ENCODE measurements at places on chromosomes 7 and 10.
A peak's percentile ranks its signal among the peaks of the same experiment; 100 is the strongest.

GRCh38 chr10:101189461-101190401 is 39.5 kb downstream of the LBX1 start:
- DNase-seq, result no peak

GRCh38 chr7:8913682-8914081 is 480.3 kb downstream of the NXPH1 start:
- DNase-seq, result no peak

DNA sequence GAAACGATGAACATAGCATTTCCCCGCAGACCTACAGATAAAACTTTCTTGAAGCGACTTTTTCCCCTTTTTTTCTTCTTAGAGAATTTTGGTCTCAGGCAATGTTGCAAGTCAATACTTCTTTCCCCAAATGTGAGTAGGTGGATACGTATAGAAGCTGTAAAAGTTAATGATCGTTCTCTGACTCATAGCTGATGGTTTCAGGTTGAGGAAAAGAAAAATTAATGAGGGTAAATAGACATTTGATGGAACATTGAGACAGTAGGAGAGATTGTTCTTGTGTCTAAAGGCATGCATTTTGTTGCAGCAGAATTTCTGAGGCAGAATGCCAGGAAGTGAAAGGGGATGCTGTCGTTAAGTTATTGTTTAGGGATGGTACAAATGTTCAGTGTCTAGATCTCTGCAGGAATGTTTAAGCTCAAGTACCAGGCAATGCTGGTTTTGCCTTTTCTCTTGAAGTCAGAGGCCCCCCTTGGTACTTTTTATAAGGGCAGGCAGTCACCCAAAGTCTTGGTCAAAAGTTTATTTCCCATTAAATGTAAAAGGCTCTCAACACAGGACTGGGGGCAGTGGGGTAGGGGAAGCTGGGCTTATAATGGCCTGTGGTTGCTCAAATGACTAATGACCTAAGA is 9.3 kb downstream of the TCF7L2 start:
- no peak for DNase-seq

DNA sequence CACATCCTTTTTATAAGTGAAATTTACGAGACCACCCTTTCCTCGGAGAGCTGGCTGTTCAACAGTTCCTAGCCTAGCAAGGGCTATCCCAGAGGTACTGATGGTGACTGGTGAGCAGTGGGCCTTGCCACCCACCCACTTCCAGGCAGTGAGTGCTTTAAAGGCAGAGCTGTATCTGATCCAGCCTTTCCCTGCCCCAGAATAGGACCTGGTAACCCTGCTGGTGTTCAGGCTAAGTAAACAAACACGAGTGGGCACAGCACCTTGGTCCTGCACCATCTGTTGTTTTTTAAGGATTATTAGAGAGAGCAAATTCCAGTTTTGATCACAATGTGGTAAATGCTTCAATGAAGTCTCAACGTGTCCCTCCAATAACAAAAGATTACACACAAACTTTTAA is 75.7 kb downstream of the COBL start:
- no peak for DNase-seq

DNA sequence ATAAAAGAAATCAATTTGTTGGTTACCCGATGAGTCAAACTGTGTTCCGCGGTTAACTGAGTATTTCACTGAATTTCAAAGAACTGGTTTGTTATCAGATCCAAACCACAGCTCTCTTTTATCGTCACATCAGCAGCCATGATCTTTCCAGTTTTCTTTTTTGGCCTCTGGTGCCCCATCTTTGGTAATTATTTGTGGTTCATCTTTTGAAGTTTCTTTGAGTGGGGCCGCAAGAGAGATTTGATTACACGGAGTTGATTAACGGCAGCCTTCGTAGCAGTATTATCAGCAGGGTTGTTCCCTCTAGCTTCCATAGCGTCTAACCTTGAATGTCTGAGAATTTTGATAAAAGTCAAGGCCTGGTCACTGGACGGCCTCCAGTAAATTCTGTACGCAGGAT is 154.9 kb upstream of the TNRC18 start:
- DNase-seq, result no peak

DNA sequence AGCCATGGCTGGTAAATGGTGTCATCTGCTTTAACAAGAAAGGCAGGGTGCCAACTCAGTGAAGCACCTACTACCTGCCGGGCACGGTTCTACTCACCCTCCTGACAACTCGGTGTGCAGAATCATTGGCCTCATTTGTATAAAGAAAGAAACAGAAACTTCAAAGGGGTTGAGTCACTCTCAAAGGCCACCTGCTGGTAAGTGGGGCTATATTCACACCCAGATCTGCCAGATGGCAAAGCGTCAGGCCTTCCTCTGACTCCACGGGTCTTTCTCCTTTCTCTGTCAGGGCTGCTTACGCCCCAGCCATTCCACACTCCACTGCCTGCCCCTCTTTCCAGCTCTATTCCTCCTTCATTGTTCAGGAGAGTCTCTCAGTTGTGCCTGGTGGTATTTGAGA is 309.2 kb downstream of the GFRA1 start:
- DNase-seq, result no peak

DNA sequence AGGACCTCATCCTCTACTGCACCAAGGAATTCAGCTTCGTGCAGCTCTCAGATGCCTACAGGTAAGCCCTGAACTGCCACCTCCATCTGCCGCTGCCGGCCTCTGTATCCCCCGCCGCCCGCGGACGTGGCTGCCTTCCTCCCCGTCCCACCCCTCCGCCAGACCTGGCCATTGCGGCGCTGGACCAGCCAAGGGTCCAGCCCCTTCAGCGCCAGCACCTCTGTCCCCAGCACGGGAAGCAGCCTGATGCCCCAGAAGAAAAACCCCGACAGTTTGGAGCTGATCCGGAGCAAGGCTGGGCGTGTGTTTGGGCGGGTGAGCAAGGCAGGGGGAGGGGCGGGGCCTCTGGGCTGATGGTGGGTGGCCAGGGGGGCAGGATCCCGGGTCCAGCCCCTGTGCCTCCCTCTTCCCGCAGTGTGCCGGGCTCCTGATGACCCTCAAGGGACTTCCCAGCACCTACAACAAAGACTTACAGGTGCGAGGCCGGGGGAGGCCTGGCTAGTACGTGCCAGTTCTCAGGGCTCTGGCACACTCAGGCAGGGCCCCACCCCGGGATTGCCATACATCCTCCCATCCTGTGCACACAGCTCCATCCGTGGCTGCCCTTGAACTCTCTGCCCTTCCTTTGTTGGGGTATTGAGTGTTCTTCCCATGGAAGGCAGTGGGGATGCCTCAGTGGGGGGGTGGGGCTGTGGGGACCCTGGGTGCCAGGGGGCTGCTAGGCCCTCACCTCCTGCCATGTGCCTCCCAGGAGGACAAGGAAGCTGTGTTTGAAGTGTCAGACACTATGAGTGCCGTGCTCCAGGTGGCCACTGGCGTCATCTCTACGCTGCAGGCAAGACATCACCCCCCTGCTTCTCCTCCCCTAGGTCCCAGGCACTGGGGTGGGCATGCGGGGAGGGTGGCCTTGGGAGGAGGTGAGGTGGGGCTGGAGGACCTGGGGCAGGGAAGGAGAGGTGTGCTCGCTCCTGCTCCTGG is 13.5 kb downstream of the ASL start:
- DNase-seq, result no peak

DNA sequence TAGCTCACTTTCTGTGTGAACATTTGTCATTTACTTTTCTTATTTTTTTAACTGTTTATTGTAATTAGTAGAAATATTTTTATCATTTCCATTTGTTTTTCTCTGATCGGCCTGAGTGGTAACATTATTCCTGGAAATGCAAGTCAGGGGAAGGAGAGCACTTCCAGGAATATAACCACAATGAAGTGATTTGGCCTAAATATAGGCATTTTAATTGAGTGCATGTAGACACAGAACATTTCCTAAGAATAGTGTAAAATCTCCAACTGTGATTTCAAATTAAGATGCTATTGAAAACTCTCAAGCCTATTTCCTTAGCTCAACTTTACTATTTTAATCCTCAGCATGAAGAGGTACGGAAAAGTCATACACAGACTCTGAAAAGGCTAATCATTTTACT is 86.5 kb upstream of the SKAP2 start:
- DNase-seq, result no peak

- peak; percentile 8 for DNase-seq
These were observed 14.1 kb upstream of the AKR1B10 start for GRCh38 chr7:134513169-134513752.

DNA sequence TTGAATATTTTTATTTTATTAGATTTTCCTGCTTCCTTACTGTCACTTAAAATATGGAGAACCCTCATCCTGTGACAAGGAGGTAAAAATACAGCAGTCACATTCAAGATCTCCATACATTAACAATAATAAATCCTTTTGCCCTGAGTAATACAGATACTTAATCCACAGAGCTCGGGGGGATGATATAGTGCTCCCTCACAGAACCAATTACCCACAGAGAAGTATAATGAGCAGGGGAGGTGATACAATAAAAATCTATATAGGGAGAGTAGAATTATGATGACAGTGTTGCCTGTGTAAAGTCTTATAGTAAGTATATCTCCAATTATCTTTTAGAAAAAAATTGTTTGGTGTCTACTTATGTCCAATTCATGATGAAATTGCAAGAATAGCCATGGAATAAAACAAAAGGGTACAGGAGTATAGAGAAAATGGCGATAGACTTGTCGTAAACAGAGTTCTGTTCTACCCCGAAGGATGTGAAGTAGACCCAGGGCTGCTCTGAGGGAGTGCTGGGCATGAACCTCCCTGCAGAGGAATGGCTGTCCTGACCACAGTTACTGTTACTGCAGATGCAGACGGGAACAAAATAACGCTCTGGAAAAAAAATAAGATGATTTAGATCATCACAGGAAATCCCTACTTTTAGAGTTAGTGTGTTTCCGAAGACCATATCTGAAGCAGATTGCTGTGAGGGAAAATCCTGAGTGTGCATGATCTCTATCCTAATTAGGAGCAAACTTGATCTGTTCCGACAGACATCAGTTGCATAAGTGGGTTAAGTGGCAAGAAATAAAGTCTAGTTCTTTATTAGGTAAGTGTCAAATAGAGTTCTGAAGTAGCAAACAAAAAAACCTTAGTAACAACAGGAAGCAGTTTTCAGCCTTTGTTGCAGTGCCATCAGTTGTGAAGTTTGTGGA is 123.7 kb downstream of the KAT6B start:
- DNase-seq, result no peak

GRCh38 chr7:143318661-143319060 is 2.8 kb downstream of the CLCN1 start:
- no peak for DNase-seq

Measured in GM12878 (cell line).